ENCODE measurements at places on chromosomes 2 and 18.

- no peak for DNase-seq
These were observed 2.5 kb downstream of the PDK1 start for GRCh38 chr2:172558372-172558771.

DNA sequence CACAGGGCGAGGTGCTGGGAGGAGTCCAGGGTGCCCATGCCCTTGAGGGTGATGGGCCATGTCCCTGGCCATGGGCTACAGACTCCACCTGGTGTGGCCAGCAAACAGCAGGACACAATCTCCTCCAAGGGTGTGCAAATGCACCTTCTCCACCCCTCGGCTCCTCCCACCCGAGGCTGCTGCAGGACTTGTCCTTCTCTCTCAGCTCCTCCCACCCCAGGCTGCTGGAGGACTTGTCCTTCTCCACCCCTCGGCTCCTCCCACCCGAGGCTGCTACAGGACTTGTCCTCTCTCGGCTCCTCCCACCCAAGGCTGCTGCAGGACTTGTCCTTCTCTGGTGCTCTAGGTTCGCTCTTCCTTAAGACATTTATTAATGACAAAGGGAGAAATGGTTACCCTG, 57.3 kb upstream of the SNTG2 start:
- no peak for DNase-seq

DNA sequence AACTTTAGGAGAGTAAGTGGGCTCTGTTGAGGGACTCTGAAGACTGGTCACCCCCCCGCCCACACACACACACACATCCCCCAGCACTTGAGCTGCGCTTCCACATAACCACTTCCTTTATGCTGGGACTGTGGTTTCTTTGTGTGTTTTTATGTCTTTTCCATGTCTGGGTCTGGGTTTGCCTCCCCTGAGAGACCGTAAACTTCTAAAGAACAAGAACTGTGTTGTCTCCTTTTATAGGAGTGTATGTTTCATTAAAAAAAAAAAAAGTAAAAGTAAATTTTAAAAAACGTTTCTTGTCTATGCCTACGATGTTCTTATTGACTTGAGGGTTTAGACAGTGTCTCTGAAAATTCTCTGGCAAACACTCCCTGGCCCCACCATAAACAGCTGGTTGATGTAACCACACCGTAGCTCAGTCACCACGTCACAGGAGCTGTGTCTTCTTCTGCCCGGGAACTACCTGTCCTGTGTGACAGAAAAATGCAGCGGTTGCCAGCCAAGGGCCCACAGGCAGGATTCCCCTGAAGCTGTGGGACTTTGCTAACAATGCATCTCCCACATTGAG, 68.0 kb downstream of the KLHL29 start:
- DNase-seq = no peak

DNA sequence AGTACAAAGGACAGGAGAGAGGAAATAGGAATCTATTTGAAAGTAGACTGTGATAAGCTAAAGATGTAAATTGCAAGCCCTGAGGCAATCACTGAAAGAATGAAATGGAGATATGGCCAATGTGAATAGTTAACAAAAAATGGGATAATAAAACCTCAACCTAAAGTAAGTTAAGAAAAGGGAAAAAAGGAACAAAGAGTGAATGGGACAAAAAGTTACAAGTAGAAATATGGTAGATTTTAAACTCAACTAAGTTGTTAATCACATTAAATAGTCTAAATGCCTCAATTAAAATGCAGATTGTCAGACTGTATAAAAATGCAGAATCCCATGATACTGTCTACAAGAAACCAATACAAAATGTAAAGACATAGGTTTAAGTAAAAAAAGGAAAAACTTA, 165.2 kb upstream of the RBMS1 start:
- DNase-seq = no peak

DNA sequence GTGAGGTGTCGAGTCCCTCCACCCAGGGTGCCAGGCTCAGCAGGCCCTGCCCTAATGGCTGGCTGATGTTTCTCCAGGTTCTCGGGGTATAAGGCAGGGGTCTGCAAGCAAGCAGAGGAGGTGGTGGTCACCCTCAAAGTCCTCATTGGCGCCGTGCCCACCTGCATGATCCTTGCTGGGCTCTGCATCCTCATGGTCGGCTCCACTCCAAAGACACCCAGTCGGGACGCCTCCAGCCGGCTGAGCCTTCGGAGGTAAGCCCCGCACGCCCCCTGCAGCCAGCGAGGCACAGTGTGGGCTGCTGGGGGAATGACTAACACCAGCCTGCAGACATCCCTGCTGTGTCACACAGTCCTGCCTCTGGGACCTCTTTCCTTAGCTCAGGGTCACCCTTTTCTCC, 14.1 kb downstream of the MFSD2B start:
- peak; percentile 60 for DNase-seq

- DNase-seq = peak; percentile 9
These were observed 32.7 kb downstream of the GLI2 start for GRCh38 chr2:120768112-120769048.

DNA sequence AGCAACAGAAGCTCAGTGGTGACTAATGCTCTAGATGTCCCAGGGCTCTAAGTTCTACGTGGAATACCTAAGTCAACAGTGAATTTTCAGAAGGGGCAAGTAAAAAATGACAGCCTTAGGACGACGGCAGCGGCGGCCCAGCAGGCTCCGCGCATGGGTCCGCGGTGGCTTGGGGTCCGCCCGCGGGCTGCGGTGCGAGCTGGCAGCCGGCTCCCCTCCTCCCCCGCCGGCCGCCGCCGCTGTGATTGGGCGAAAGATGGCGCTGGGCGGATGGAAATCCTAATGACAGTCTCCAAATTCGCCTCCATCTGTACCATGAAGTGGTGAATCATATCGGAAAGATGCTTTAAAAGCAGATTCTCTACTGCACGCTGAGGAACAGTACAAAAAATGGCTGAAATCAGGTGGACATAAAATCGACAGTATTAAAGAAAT, 74.7 kb downstream of the HNRNPLL start:
- DNase-seq = peak; percentile 38

GRCh38 chr2:237491515-237492118, 4.6 kb downstream of the MLPH start:
- DNase-seq = no peak

All from psoas muscle (tissue), 8 donors.